ENCODE measurements at places on chromosomes 2 and 18.

DNA sequence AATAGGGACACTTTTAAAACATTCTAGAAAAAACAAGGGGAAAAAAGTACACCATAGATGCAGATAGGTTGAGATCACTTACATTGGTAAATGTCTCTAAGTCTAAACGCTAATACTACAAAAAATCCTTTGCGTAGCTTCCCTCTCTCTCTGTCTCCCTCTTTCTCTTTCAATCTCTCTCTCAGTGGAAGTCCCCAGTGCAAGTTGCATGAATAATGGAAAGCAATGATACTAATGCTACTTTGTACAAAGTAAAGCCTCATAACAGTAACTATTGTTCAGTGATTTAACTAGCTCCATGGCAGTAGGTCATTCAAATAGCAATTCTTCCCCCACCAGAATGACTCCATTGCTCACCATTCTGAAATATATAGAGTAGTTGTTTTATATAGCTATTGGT is 12.8 kb downstream of the MEIS1 start:
- no peak for DNase-seq

DNA sequence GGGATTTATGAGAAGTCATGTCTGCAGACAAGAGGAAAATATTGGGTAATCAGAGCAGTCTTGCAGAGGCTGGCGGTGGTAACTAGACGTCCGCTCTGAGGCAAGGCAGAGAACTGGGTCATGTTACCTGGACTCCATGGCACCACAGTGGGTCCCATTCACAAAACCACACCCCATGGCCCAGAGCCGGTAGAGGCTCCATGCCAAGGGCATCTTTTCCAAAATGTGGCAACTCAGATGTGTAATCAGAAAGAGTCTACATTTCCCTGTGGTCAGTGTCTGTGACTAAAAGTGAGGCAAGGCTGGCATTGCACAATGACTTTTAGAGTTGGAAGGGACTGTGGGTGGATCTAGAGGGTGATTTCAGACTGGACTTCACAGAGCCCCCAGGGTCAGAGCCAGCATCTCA is 113.1 kb downstream of the MREG start:
- DNase-seq: no peak

DNA sequence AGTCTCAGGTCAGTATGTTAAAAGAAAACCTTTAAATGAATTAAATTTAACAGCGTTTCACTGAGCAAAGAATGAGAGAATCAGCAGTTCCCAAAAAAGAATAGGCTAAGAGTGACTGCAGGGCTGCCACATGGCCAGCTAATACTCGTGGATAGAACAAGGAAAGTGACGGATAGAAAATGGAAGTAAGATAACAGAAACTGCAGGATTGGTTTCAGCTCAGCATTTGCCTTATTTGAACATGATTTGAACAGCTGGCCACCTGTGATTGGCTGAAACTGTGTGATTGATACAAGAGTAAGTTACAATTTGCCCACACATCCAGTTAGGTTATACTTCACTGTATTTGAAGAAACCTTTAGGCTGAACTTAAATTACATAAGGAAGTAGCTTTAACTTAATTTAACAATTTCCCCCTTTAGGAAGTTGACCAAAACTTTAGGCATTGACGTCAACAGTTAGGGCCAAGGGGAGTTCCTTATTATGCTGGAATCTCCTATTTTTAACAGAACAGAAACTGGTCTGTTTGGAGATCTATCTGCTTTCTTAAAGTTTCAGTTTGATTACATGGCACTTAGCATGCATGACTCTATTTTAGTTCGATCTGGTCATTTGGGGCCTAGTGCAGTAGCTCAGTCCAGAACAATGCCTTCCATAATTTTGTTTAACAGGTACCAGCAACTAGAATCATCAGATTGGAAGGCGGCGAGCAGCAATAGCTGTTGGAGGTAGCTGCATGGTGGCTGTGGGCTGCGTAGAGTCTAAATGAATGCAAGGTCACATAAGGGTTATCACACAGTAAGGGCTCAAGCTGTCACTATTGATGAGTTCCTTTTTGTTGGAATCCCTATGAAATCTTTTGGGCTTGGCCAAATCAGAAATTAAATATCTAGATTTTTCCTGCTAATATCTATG is 143.4 kb downstream of the TRIM43 start:
- no peak for DNase-seq

DNA sequence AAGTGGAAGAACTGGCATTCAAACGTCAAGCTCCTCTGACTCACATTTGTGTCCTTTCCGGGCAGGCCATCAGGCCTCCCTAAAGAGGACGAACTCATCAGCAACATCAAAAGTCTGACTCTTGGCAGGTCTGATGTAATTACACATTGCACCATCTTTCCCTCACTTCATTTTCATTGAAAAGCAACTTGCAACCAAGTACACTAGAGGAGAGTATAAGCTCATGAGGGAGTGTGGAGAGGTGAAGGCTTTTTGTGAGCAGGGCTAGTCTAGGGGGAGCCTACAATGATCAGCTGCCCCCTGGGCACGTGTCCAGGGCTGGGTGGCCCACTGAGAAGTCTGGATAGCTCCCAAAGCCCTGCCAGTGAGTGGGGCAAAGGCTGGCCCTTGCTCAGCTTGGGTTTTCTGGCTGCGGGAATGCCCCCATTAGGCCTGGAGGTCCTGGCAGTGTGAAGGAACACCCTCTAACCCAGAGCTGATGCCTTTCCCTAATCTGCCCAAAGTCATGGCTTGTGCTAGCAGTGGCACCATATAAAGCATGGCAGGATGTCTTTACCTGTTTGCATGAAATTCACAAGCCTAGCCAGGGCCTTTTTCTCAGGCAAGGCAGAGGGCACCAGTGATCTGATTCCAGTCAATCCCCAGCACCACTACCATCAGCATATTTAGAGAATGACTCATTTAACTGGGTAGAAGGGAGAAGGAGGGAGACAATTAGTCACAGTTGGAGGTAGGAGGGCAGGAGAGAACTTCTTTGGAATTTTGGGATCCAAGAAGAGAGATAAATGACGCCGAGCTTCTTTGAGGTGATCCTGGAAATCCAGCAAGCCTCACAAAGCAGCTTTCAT is 8.5 kb upstream of the DAW1 start:
- no peak for DNase-seq

Measured in stimulated activated CD4-positive, alpha-beta T cell treated with anti-CD3 and anti-CD28 coated beads, Interleukin-4, amount 100 ng/mL, for 1 hour (primary cell).